ENCODE measurements at places on chromosomes 4 and X.

- no peak for DNase-seq
Observed at GRCh38 chrX:2871831-2872230, 43.1 kb downstream of the GYG2 start.

DNA sequence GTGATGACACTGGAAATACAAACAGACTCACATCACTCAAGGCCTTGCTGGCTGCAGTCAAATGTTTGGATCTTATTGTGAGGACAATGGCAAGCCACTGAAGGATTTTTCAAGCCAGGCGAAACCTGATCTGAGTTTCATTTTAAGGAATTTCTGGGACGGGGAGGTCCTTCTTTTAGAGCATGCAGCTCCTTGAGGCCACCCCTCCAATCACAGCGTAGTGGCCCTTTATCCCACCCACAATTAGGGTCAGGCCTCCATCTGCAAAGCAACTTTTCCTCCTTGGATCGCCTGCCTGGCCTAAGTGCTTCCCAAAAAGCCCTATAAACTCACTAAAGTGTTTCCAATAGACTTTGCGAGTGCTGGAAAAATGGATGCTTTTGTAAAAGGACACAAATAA, 115.5 kb downstream of the EFHC2 start:
- no peak for DNase-seq

DNA sequence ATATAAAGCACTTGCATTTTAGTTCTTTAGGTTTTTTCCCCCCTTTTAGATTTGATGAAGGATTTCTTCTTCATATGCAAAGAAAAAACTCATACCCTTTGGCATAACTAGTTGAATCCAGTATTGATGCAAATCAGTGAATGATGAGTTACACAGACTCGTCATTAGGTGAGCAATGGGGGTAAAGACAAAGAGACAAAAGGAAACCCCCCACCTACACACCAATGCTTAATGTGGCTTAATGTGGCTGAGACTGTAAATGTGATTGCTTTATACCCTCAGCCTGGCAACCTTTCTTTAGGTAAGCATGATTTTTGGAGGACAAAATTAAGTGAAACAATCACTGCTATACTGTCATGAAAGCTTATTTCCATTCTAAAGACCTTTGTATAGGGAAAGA, 39.5 kb downstream of the CD40LG start:
- no peak for DNase-seq

- no peak for DNase-seq
Observed at GRCh38 chr4:681736-682451, 7.1 kb downstream of the SLC49A3 start.

DNA sequence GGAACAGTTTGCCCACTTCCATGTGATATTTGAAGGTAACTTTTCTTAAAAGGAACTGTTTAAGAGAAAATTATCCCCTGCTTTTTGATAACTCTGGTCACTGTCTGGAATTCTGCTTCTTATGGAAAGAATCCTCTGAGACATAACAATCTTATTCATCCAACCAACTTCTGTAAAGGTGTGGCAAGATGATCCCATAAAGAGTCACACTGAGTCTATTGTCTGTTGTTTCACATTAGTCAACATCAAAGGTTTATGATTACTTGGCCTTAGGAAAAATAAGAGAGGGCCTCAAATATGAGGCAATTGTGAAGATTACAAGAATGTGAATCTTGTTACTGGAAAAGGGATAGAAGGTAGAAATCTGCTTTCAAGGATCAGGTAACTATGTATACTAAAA, 88.0 kb upstream of the MAGEB18 start:
- DNase-seq = no peak

DNA sequence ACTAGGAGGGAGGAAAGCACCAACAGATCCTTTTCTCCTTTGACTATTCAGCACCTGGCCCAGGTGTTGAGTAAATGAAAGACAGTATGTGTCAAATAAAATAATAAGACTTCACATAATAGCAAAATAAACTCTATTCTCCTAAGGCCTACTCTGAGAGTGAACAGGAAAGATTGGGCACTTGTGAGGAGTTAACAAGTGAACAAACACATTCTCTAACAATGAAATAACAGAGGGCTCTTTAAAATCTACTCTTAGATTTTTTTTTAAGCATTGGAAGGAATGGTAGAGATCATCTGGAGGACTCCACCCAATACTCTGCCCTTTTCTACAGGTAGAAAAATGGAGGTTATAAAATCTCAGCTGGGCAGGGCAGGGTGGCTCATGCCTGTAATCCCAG, 39.1 kb upstream of the NOCT start:
- DNase-seq = no peak

GRCh38 chrX:45379236-45379635, 178.6 kb upstream of the DIPK2B start:
- DNase-seq = no peak

GRCh38 chr4:121272526-121272925, 108.3 kb downstream of the QRFPR start:
- DNase-seq = no peak

DNA sequence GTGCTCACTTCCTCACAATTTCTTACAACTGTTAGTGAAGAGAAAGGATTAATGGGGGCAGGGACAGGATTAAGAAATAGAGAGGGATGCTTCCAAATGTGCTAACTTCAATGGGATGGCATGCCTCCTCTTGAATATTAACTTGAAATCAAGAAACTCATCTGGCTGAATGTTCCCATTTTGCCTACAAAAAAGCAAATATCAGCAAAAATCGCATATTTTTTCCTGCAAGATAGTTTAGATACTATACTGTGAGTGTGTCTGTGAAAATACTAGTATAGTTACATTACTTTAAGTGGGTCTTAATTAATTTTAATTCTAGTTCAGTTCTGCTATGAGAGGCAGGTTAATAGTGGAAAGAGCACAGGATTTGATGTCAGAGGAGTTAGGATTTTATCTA, 4.9 kb downstream of the PAICS start:
- no peak for DNase-seq

- DNase-seq = no peak
Observed at GRCh38 chr4:174119051-174119450, 164.4 kb downstream of the FBXO8 start.

DNA sequence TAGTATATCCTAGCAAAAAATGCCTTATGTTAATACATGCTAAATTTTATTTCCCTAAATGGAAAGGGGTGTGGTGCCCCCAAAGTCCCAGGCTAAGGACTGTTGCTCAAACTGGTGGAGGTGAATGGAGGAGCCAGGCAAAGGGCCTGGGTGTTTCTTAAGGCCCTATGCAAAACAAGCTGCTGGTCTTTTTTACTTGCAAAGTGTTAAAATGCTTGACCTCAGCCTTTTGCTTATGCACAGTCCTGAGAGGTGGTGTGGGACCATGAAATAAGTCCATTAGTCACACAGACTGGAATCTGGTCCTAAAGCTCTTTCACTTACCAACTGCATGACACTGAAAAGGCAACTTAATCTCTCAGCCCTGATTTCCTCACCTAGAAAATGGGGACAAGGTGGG, 223.5 kb upstream of the MBNL3 start:
- no peak for DNase-seq

DNA sequence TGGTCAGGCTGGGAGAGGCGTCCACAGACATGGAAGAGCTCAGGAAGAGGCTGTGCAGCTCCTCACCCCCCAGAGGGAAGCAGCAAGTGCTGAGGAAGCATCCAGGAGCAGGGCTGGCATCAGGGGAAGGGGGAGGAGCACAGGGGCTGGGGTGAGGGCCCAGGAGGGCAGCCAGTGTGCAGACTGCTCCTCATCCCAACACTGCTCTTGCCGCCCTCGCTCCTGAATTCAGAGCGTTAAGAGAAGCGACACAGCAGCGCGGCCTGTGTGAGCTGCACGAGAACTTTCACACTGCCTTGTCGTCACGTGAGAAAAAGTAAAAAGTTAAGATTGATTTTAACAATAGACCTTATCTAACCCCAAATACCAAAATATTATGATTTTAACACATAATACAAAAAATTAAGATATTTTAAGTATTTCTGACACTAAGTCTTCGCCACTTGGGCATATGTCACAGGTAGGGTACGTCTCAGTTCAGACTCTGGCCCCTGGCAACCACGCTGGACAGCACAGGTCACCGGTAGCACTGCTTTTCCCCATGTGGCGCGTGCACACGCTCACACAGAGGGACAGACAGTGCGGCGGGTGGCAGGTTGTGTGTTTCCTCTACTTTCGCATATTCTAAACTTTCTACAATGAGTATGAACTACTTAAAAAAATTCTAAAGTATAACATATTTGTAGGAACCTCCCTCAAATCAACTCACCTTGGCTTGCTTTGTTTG, 19.7 kb downstream of the NOP14 start:
- DNase-seq = no peak

DNA sequence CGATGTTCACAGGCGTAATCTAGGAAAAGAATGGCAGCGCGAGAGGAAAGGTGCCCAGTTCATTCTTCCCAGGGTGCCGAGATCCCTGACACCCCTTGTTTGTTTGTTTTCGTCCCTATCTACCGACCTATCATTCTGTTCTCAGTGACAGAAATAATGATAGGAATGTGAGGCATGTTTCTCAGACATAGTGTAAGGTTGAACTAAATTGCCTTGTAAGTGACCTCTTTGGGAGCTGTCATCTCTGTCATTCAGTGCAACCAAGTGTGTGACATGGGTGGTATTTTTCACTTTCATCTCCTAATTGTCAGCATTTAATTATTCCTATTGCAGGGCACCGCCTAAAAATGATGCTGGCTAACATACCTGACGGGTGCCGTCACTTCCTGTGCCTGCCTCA, 24.4 kb downstream of the CLDN22 start:
- DNase-seq = no peak

- no peak for DNase-seq
Observed at GRCh38 chrX:140733766-140734342, 24.3 kb downstream of the LINC00632 start.

DNA sequence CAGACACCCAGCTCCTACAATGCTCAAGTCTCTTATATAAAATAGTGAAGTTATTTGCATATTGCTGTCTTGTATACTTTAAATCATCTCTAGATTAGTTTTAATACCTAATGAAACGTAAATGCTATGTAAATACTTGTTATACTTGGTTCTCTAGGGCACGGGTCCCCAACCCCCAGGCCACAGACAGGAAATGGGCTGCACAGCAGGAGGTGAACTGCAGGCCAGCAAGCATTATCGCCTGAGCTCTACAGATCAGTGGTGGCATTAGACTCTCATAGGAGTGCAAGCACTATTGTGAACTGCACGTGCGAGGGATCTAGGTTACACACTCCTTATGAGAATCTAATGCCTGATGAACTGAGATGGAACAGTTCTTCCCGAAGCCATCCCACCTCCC, 395.9 kb upstream of the EMCN start:
- no peak for DNase-seq

GRCh38 chr4:122434285-122434684, 22.2 kb downstream of the IL2 start:
- no peak for DNase-seq

DNA sequence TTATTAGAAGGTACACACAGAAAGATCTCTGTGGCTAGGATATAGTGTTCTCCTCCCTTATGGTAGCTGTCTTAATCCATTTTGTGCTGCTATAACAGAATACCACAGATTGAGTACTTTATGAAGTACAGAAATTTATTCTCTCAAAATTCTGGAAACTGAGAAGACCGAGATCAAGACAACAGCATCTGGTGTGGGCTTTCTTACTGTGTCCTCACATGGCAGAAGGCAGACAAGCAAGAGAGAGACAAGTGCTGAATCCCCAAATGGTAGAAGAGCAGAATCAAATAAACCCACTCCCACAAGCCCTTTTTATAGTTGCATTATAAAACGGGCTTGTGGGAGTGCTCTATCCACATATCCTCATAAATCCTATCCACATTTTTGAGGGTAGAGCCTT, 373.1 kb downstream of the GABRG1 start:
- DNase-seq = no peak

- DNase-seq = no peak
Observed at GRCh38 chr4:85268961-85269360, 206.0 kb upstream of the ARHGAP24 start.

DNA sequence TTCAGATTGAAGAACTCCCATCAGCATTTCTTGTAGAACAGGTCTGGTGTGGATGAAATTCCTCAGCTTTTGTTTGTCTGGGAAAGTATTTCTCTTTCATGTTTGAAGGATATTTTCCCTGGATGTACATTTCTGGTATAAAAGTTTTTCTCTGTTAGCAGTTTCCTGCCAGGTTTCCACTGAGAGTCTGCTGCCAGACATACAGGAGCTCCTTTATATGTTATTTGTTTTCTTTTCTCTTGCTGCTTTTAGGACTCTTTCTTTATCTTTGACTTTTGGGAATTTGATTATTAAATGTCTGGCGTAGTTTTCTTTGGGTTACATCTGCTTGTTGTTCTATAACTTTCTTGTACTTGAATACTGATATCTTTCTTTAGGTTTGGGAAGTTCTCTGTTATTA, 486.5 kb downstream of the ARAP2 start:
- no peak for DNase-seq

GRCh38 chr4:78542373-78542772, 9.2 kb upstream of the ANXA3 start:
- no peak for DNase-seq
